ENCODE measurements at places on chromosomes 7 and 10.

DNA sequence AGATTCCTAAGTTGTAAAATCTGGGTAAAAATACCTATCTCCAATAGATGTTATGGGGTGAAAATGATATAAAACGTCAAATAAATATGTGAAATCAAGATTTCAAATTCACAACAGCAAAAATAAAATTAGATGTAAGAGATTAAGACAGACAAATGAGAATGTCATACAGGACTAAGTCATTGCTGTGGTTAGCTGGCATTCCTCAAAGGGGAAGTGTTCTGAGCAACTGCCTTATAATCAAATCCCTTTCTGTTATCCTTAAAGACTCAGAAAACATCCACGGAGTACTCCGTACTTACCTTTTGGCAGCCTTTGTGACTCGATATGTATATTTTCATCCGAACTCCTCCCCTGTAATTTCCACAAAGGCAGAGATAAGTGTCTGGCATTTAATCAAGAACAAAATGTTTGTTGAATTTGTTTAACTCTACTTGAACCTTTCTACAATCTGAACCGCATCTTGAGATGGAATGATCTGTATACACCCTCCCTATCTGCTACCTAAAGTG, 559.6 kb downstream of the GATA3 start:
- DNase-seq = no peak

GRCh38 chr10:68957654-68958053, 1.7 kb downstream of the DDX21 start:
- no peak for DNase-seq

- DNase-seq = no peak
Observed at GRCh38 chr7:132655131-132655727, 79.0 kb upstream of the PLXNA4 start.

- no peak for DNase-seq
Observed at GRCh38 chr7:73397521-73398281, 35.9 kb upstream of the FZD9 start.

GRCh38 chr10:78660446-78661106, 408.2 kb upstream of the ZMIZ1 start:
- DNase-seq = no peak

DNA sequence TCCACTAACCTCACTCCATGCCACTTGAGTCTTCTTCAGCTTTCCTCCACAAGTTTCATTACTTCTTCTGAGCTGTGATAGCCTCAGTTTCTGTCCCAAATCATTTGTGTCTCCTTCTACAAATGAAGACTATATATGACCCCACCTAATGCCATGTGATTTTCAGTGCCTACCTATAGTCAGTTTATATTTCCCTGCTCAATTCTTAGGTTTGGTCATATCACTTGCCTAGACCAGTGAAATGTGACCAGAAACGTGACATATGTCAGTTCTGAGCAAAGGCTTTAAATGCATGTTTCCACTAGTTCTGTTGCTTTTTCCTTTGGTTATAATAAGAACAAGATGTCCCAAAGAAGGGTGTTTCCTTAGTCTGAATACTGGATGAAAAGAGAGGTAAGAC, 24.6 kb upstream of the REEP3 start:
- DNase-seq = no peak

DNA sequence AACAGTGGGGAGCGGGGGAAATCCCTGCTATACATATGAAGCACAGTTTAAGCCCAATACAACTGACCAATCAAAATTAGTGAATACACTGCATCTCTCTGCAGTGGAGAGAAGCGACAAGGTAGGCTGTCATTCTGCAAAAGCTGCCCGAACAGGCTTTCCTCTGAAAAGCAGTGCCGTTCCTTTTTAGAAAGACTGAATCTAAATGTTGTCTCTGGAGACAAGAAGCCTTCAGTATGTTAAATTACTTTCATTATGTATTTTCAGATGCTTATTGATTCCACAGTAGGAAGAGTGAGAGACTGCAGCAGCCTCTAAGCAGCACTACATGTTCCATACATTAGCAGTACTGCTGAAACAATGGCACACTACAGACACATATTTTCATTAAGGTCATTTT, at the start of gene GPR22:
TSS of gene GPR22 (plus strand) at position 129 of the 400 bp plus-strand sequence. CDS start 4,004 bp downstream, outside the sequence.
- DNase-seq = no peak

DNA sequence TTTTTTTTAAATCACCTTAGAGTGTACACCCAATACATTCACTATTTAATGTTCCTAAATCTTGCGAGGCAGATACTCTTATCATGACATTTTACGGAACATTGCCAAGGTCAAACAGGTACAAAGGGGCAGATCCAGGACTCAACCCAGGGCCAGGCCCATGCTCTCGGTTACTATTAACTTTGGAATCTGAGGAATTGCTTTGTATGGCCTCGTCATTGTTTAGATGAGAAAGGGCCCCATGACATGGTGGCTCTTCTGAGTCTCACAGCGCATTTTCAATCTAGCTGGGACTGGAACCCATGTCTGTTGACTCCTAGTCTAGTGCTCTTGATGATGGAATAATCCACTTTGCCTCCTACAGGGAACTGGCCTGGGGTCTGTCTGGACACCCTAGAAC, 59.1 kb downstream of the GATA3 start:
- no peak for DNase-seq

DNA sequence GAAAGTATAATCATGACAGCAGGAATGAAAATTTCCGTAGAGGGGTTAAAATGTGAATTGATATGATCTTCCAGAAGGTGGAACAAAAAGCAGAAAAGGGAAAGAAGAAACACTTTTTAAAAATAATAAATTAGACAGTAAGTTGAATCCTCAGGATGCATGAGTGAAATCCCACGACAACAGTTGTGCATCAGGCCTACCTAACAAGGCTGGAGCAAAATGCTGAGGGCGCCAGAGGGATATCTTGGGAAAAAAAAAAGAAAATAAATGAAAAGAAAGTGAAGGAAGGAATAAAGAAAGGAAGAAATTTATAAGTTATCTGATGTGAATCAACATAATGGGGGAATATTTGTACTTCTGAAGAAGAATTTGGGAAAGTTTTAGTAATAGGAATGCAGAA, 13.0 kb upstream of the HUS1 start:
- no peak for DNase-seq

- DNase-seq = no peak
Observed at GRCh38 chr7:105896407-105896911, 20.1 kb upstream of the ATXN7L1 start.

DNA sequence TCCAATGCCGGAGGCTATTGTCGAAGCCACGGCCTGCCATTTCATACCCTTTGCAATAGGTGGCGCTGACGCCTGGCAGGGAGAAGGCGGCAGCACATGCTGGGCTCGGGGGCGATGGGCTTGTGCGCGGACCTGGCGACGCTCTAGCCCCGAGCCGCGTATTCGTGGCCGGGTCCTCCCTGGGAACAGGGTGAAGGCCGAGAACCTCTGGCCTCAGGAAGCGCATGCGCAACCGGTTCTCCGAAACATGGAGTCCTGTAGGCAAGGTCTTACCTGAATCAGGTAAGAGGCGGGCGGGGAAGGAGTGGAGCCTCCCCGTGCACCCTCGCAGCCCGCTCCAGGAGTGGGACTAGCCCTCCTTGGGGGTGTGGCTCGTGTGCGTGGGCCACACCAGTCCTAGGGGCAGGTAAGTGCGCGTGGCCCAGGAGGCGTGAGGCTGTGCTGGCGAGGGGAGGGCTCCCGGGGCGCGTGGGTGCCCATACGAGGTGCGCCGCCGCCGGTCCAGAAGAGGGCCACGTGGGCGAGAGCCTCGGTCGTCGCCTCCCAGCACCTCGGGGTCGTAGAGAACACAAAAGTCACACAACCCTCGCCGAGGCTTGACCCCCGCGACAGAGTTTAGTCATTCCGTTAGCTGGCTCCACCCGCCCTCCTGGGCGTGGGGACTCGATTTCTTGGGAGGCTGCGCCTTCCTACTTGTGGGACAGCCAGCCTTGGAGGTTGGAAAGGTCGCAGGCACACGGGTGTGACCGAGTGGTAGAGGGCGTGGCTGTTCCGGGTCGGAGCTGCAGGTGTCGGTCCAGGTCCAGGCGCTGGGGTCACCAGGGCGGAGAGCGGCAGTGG, 5.6 kb upstream of the MEST start:
- peak; percentile 95 for DNase-seq

All from upper lobe of right lung (tissue), 1 donor.